ENCODE measurements at places on chromosomes 1 and 21.

DNA sequence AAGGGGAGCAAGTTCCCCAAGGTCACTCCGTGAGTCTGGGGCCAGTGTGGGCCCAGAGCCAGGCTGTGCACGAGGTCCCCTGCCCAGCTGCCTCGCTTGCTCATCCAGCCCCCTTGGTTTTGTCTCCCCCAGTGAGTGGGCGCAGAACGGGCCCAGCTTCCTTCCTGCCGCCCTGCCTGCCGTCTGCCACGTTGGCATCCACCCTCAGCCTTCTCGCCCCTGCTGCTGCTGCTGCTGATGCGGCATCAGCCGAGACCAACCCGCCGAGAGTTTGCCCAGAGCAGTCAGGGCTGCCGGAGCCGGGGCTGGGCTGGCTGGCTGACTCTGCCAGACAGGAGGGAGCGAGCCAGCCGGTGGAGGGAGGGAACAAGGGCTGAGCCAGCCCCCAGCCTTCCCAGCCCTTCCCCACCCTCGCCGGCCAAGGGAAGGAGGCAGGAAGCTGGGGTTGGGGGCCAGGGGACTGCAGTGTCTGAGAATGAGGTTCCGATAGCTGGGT, 31.4 kb upstream of the WASF2 start:
- DNase-seq, result peak; percentile 40

GRCh38 chr1:159835356-159835755, 8.7 kb downstream of the SLAMF8 start:
- DNase-seq, result no peak

DNA sequence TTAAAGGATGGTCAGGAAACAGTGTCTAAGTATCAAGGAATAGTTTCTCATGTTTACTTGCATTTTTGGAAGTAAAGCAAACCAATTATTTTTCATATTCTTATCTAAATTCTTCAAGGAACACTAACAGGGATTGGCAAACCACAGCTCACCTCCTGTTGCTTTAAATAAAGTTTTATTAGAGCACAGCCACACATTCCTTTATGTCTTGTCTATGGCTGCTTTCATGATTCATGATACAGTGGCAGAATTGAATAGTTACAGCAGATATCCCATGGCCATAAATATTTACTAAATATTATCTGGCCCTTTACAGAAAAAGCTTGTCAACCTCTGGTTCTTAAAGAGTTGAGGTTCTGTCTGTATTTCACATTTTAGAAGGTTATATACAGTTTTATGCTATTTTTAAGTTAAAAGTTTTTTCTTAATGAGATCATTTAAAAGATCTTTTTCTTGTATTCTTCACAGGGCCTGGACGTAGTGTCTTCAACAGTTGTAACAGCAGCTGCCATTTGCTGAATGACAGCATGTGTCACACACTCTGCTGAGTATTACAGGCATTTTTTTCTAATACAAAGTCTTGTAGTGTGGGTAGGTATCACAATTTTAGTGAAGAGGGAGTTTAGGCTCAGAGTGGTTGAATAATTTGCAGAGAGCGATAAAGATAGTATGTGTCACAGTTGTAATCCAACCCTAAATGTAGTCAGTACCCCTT, 2.6 kb downstream of the ZNF691 start:
- no peak for DNase-seq

DNA sequence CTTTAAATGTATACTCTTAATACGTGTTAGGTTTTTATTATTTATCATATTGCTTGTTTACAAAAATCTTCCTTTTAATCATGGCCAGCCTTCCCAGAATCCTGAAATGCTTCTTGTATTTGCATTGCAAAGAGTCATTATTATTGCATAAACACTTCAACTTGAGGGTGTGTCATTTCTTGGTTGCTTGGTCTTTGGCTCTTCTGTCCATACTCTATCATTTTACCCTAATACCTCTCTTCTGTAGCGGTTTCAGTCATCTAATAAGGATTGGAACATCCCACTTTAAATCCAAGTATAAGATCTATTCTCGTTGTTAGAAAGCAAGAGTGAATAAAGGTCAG, 200.6 kb upstream of the CACYBP start:
- no peak for DNase-seq

DNA sequence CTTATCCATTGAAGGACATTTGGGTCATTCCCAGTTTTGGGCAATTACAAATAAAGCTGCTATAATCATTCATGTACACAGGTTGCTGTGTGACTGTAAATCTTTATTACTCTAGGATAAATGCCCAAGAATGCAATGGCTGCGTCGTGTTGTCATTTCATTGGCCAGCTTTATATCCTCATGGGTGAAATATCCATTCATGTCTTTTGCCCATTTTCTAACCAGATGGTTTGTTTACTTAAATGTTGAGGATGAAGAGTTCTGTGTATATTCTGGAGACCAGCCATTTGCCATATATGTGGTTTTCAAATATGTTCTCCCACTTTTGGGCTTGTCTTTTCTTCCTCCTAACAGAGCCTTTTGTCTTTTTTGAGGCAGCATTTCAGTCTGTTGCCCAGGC, 25.3 kb downstream of the TRIM11 start:
- no peak for DNase-seq

DNA sequence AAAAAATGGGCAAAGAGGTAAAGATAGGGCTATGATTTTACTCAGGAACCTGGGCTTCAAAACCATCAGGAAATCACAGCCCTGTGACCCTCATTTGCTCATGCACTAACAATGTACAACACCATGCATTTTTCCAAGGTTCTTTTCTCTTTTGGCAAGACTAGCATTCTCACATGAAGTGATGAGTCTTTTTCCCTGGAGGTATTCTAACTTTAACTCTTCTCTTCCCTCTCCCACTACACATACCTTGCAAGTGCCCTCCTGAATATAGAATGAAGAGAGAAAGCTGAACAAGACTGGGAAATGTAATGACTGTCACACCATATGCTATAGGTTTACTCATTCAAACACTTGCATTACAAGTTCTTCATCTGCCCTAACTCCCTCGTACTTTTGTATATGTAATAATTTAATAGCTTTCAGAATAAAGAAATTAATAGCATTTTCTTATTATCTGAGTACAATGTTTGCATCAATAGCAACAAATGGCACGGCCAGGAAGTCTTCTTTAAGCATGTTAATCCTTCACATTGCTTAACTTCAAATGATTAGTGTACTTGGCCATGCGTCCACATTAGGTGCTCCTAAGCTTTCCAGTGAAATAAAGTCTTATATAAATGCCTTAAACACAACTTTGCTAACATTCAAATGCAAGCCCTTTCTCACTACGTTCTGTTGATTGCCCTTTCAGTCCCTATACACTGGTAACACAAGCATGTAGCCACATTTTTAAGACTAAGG, 1.8 kb downstream of the NIBAN1 start:
- no peak for DNase-seq

DNA sequence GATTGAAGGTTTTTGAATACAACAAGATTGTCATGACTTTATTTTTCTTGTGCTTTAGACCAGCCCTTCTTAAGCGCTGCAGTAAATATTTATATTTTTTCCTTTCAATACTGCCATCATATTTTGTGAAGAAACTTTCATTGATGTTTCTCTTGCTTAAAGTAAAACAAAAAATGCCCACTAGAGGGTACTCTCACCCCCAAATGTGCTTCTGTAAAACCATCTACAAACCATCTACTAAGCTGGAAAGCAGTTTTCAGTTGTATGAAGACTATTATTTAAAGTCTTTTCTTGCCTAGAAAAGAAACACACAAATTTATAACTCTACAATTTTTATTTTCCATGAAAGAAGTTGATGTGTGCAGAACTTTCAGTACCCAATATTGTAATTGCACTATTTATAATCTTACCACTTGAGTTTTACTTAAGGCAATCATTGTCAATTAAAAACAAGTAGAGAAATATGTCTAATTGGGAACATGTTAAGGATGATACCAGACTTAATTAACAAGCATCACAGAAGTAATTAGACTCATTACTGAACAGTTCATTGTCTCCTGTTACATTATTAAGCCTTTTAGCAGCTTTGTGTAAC, 10.7 kb downstream of the LEPR start:
- peak; percentile 39 for DNase-seq

GRCh38 chr1:9419369-9420041, 119.8 kb upstream of the SLC25A33 start:
- no peak for DNase-seq

GRCh38 chr1:11248169-11248568, 14.2 kb downstream of the MTOR start:
- no peak for DNase-seq

DNA sequence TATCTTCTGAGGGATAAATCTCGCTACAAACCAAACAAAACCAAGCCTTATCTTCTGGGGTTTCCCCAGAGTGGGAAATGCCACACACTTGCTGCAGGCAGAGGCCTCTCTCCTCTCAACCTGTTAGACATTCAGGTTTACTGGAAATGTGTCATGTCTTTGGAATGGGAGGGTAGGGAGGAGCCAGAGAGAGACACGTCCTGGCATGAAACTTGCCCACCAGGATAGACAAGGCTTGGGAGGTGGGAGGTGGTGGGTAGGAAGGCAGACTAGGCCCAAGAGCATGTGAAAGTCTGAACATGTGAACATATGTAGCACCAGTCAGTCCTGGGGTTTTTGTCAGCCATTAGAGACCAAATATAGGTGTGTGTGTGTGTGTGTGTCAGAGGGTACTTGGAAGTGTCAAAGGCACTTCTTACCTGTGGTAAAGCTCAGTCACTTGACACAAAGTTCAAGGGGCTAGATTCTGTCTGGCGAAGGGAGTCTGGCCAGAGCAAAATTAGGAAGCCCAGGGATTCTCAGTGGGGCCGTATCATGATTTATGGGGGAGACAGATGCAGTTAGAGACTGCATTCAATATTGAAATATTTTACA, 32.4 kb upstream of the PIGC start:
- DNase-seq, result no peak

DNA sequence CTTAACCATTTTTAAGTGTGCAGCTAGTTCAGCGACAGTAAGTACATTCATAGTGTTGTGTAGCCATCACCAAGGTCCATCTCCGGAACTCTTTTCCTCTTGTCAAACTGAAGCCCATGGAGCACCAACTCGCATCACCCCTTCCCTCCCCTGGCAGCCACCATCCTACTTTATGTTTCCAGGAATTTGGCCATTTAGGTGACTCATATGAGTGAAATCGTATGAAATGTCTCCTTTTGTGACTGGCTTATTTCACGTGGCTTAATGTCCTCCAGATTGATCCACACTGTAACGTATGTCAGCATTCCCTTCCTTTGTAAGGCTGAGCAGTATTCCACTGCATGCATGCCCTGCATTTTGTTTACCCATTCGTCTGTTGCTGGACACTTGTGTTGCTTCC, 2.5 kb downstream of the COL6A2 start:
- DNase-seq, result no peak

- DNase-seq, result no peak
These were observed 140.8 kb upstream of the FGGY start for GRCh38 chr1:59156051-59156450.

DNA sequence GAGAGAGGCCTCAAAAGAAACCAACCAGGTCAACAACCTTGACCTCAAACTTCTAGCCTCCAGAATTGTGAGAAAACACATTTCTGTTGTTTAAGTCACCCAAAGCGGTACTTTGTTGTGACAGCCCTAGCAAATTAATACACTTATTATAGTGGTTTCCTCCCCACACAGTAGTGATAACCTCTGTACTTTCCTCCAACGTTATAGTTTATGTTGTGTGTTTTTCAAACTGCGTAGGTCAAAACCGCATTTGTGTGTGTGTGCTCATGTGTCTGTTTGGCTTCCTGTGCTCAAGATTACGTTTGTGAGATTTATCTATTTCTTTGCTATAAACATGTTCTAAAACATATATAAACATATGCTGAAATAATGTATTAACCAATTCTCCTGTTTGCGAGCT, 667.8 kb upstream of the USP24 start:
- DNase-seq, result no peak

GRCh38 chr1:24987875-24988557, 57.9 kb upstream of the RUNX3 start:
- no peak for DNase-seq

DNA sequence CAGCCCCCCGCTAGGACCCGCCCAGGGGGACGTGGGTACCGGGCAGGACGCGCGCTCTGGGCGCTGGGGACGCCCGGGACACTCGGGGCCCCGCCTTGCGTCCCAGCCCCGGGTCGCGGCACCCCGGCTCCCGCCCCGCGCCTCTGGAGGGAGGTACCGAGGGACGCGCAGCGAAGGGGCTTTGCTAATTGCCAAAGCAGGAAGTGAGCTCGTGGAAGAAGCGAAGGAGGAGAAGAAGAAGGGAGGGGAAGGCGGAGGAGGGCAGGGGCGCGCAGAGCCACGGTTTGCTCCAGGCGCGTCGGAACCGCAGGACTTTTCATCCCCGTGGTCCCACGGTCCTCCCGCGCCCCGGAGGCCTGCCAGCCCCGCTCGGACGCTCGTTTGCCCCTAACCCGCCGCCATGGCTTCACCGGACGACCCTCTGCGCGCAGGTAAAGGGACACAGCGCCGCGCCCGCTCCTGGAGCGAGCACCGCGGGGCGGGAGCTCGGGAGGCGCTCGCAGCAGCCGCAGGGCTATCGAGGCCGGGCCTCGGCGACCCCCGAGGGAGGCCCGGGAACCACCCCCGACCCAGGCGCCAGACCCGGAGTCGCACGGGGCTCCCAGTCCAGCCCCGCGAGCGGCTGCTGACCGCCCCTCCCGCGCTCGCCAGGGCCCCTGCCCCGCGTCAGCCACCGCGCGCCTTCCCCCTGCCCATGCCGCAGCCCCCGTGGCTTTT, 1.3 kb downstream of the EDARADD start:
- peak; percentile 68 for DNase-seq
